Mesenteric fat pad (tissue), 1 donor: ENCODE measurements at places on chromosomes 3 and 15. TPM values are rescaled to one million over a fixed set of nuclear protein-coding genes. Genes with fewer than 3 reads are reported as not detected.

TMEM207 gene
- not detected for total RNA-seq

GP5 gene
- not detected for total RNA-seq

PLA1A gene
- 3.4 TPM for total RNA-seq

CYP1A2 gene
- total RNA-seq: not detected

PRKCI gene
- 16.7 TPM for total RNA-seq
